Activated T-helper 1 cell treated with anti-CD3 and anti-CD28 coated beads, Interleukin-12 subunit alpha, Interleukin-12 subunit beta, Interleukin-2, Interleukin-4 antibody, amounts not matched to agents 30 ng/mL and 10 ng/mL and 1 ng/mL, durations not matched to agents 14 hours and 24 hours and 36 hours (primary cell): ENCODE measurements at places on chromosomes 5 and 9. TPM values are rescaled to one million over a fixed set of nuclear protein-coding genes. Genes with fewer than 3 reads are reported as not detected.

DNA sequence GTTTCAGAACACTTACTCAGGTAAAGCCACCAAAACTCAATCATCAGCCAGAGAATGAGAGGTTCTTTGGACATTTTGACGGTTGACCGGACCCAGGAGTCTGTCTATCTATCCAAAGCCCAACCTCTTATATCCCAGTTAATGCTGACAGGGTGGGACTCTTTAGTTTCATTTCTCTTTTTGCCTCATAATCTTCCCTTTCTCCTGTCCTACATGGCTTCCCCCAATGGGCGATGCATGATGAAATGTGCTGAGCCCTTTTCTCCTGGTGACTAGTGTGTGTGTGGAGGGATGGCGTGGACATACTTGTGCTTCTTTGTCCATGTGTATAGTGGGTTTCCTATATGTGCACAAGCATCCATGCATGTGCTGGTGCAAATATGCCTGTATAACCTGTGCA lies at the start of gene TIMD4:
TSS of gene TIMD4 (minus strand) at position 102 of the 400 bp plus-strand sequence. CDS start at position 74, 28 bp downstream.
- H3K4me1 ChIP-seq: peaks cover 13% of the 10 kb centered on the region
- H3K4me3 ChIP-seq: no peak within 1 kb of the TSS
- H3K27ac ChIP-seq: no peak within 1 kb of the TSS
- peaks cover 11% of the 10 kb centered on the region for H3K36me3 ChIP-seq
- H3K27me3 ChIP-seq: no peaks in the 10 kb centered on the region

Gene REEP2
- total RNA-seq: 5.1 and 5.4 TPM in 2 replicates

Gene MYMK
- not detected in 2 replicates for total RNA-seq

DNA sequence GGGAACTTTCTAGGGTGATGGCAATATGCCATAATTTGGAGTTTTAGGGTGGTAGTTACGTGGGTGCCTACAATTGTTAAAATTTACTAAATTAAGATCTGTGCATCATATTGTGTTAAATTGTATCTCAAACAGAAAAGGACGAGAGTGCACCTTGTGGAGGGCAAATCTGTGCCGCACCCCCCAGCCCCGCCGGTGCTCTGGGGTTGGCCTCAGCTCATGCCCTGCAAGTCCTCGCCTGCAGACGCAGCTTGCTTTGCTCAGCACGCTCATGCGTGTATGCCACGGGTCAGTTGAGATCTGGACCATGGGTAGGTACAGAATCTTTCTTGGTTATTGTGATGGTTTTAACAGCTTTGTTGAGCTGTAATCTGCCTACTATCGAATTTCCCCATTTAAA lies 33.7 kb upstream of the FCN1 start:
- no peak overlapping the region for H3K4me3 ChIP-seq
- no peak overlapping the region for H3K27ac ChIP-seq
- no peak for DNase-seq
- no peaks in the 10 kb centered on the region for H3K27me3 ChIP-seq

DNA sequence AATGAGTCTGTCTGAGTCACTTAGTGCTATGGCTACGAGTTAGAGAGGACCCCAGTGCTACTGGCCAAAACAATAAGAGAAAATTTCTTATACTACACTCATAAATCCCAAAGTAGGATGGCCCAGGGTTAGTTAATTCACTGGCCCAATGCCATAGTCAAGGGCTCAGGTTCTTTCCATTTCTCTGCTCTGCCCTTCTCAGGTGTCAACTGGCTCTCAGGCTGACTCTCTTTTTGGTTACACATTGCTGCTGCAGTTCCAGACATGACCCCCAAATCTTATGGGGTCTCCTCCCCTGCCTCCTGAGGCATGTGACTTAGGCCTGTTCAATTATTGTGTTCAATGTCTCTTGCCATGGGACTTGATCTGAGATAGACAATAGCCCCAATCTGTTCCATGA lies 70.4 kb downstream of the ARHGEF37 start:
- no peak overlapping the region for H3K27ac ChIP-seq
- DNase-seq: no peak
- no peak overlapping the region for H3K4me3 ChIP-seq
- H3K27me3 ChIP-seq: no peaks in the 10 kb centered on the region
- no peaks in the 10 kb centered on the region for H3K4me1 ChIP-seq
- no peaks in the 10 kb centered on the region for H3K36me3 ChIP-seq

Gene GABRB2
- not detected in 2 replicates for total RNA-seq

Gene SDHA
- 135 TPM in 2 replicates for total RNA-seq

- no peak for DNase-seq
- H3K27me3 ChIP-seq: no peaks in the 10 kb centered on the region
- H3K4me1 ChIP-seq: no peaks in the 10 kb centered on the region
- H3K4me3 ChIP-seq: no peak overlapping the region
- no peaks in the 10 kb centered on the region for H3K36me3 ChIP-seq
Observed at GRCh38 chr5:2910401-2911175, 159.1 kb upstream of the IRX2 start.

Gene FBXL7
- not detected in 2 replicates for total RNA-seq

Gene SPATA31D4
- total RNA-seq: not detected in 2 replicates

DNA sequence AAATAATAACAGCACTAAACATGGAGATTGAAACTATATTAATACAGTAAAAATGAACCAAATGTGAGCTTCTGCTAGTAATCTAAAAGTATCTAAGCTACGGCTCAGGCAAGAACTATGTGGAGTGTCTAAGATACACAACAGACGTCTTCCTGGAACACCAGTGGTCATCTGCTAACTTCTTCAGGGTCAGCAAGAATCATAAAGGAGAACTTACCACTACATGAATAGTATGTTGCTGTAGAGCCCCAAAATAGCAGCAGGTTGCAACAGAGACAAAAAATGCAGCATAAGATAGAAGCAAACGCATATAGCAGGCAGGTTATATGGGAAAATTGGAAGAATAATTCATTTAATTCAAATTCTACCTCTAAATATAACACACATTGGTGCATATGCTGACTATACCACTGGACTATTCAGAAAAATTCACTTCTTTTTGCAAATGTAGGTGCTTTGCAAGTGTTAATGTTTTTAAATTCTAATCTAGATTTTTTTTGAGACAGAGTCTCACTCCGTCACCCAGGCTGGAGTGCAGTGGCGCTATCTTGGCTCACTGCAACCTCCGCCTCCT lies 27.1 kb downstream of the DCTN4 start:
- no peak overlapping the region for H3K4me3 ChIP-seq
- DNase-seq: no peak
- peaks cover 26% of the 10 kb centered on the region for H3K4me1 ChIP-seq
- no peak overlapping the region for H3K27ac ChIP-seq

Gene SNCAIP
- total RNA-seq: not detected in 2 replicates

Gene ANKRD34B
- not detected in 2 replicates for total RNA-seq

- H3K4me1 ChIP-seq: no peaks in the 10 kb centered on the region
- H3K36me3 ChIP-seq: no peaks in the 10 kb centered on the region
- no peak overlapping the region for H3K4me3 ChIP-seq
- H3K27me3 ChIP-seq: peaks cover 5% of the 10 kb centered on the region
- no peak overlapping the region for H3K27ac ChIP-seq
- no peak for DNase-seq
Observed at GRCh38 chr5:168365581-168366081, 74.2 kb downstream of the WWC1 start.

DNA sequence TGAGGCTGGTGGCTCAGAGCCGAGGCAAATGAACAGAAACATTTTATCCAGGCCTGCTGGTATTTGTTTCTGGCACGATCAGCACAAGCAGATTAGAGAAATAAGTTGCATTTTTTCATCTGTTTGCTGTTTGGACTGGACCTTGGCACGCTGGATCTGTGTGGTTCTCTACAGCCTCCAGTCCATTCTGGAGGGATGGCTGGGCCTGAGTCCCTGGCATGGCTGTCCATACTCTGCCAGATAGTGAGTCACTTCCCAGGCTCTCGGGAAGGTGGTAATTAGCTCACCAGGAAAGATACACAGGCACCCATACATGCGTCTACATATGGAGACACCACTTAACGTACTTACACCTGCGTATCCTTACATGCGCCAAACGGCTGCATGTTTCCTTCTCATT lies 78.6 kb downstream of the SPRY4 start:
- no peak overlapping the region for H3K27ac ChIP-seq
- no peak for DNase-seq
- no peaks in the 10 kb centered on the region for H3K27me3 ChIP-seq

- H3K4me3 ChIP-seq: no peak overlapping the region
- no peaks in the 10 kb centered on the region for H3K36me3 ChIP-seq
- no peaks in the 10 kb centered on the region for H3K4me1 ChIP-seq
- no peak for DNase-seq
Observed at GRCh38 chr9:29211003-29211579, 1637.8 kb upstream of the C9orf72 start.

DNA sequence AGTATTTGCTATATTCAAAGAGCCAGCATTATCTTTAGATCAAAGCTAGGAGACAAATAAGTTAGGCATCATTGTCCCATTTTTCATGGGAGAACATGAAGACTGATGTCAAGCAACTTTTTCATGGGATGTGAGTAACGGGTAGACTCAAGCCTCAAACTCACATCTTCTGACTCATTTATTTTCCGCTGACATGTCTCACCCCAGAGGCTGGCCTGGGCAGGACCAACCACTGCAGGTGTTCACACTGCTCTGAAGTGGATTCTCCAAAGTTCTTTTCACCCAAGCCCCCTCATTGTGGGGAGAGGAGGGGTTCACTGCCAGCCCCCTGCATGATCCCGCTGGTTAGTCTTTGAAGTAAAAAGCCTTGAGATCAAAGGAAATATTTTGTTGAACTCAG lies 34.9 kb upstream of the BASP1 start:
- H3K36me3 ChIP-seq: no peaks in the 10 kb centered on the region
- H3K4me3 ChIP-seq: no peak overlapping the region

DNA sequence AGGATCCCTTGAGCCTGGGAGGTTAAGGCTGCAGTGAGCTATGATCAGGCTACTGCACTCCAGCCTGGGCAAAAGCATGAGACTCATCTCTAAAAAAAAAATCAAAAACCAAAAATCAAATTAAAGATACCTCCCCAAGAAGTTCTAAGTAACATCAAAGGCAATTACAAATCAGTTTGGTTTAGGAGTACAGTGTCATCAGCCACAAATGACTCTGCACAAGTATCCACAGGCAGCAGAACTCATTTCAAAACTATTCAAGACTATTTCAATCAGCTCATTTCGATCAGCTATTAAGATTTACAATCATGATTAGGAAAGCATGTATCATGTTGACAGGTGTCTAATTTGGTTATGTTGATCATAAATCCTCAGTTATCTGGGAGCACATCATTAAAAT lies 19.1 kb downstream of the TRMO start:
- H3K27me3 ChIP-seq: no peaks in the 10 kb centered on the region
- peaks cover 16% of the 10 kb centered on the region for H3K36me3 ChIP-seq
- no peak for DNase-seq
- no peak overlapping the region for H3K4me3 ChIP-seq
- H3K27ac ChIP-seq: no peak overlapping the region

- H3K27ac ChIP-seq: no peak overlapping the region
- DNase-seq: no peak
- no peaks in the 10 kb centered on the region for H3K36me3 ChIP-seq
- H3K4me1 ChIP-seq: no peaks in the 10 kb centered on the region
- H3K27me3 ChIP-seq: peaks cover 2% of the 10 kb centered on the region
Observed at GRCh38 chr9:135281151-135281550, 193.7 kb downstream of the OLFM1 start.

Gene CD72
- total RNA-seq: 8.3 and 9.6 TPM in 2 replicates

DNA sequence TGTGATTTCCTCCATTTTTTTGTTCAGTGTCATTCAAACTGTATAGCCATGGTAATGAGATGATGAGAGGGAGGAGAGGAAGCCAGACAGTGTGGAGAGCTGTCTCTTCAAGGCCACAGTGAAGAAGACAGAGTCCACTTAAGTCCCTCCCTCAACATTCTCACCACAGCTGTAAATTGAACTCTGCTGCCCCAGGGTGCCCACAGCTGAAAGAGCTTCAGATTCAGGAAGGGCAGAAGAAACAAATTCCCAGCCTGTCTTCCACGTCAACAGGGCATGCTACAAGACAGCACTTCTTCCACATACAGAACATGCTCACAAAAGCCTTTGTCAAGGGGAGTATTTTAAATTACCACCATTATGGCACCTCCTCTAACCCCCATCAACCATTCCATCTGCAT lies 100.4 kb downstream of the KLHL3 start:
- H3K4me3 ChIP-seq: no peak overlapping the region
- no peaks in the 10 kb centered on the region for H3K36me3 ChIP-seq
- H3K4me1 ChIP-seq: no peaks in the 10 kb centered on the region

DNA sequence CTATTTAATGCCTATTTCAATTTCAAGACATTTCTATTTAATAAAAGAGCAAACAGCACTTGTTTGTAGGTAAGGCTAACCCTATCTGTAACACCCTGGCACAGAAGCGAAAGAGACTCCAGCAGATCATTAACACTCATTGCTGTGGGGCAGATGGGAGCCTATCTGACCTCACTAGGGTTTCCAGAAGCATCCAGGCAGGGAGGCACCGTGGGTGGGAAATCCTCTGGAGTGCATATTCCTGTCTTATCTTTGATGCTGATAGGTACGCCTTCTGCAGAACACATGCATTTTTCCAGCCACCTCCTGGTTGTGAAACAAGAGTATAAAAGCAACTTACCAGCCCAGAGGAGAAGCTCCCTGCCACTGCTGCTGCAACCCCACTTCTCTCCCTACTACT lies 233.7 kb downstream of the GLIS3 start:
- peaks cover 2% of the 10 kb centered on the region for H3K27me3 ChIP-seq
- no peak for DNase-seq
- H3K4me3 ChIP-seq: no peak overlapping the region
- H3K36me3 ChIP-seq: no peaks in the 10 kb centered on the region
- no peak overlapping the region for H3K27ac ChIP-seq

- DNase-seq: no peak
- no peak overlapping the region for H3K27ac ChIP-seq
- no peak overlapping the region for H3K4me3 ChIP-seq
- H3K4me1 ChIP-seq: peaks cover 17% of the 10 kb centered on the region
- H3K36me3 ChIP-seq: peaks cover 3% of the 10 kb centered on the region
- H3K27me3 ChIP-seq: no peaks in the 10 kb centered on the region
Observed at GRCh38 chr5:54658010-54658409, 140.5 kb downstream of the SNX18 start.

DNA sequence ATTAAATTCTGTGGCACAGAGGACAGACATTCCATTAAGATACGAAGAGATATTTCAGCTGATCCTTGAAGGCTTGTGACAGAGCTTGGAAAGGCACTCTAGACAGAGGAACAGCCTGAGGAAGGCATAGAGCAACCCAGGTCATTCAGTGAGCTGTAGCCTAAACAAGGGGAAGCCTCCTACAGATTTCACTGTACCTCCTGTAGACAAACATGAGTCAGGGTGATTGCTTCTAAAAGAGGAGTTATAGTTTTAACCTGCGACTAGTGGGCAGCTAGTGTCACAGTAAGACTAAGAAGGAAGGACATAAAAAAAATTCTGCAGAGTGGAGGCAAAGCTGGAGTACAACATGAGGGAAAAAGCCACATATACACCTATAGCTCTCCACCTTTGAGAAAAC lies 43.5 kb upstream of the ANKDD1B start:
- peak overlapping the region; percentile 73 for H3K4me3 ChIP-seq
- peak overlapping the region; percentile 81 for H3K27ac ChIP-seq
- DNase-seq: peak; percentile 2
- H3K4me1 ChIP-seq: peaks cover 45% of the 10 kb centered on the region

Gene HOMER1
- 11.8 and 15.1 TPM in 2 replicates for total RNA-seq
